ENCODE measurements at places on chromosomes 1 and 21.

GRCh38 chr1:93744299-93744988 lies 62.8 kb upstream of the BCAR3 start:
- DNase-seq = no peak

GRCh38 chr1:196661345-196661744 lies 9.5 kb downstream of the CFH start:
- DNase-seq = no peak

DNA sequence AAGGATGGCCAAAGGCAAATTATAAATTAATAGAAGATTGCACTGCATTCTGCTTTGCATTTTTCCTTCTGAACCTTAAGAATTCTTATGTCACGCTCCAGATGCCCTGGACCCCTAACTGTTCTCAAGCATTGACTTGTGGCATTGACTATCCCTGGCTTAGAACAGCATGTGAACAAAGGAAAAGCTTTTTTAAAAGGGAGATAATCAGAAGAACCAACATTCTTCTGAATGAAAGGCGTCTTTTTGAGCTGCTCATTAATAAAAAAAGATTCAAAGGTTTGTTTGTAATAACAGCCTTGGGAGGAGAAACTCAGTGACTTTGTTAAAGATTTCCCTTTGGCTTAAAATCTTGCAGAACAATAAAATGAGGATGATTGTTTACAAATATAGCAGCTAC lies 105.5 kb downstream of the TNNI3K start:
- DNase-seq = no peak

DNA sequence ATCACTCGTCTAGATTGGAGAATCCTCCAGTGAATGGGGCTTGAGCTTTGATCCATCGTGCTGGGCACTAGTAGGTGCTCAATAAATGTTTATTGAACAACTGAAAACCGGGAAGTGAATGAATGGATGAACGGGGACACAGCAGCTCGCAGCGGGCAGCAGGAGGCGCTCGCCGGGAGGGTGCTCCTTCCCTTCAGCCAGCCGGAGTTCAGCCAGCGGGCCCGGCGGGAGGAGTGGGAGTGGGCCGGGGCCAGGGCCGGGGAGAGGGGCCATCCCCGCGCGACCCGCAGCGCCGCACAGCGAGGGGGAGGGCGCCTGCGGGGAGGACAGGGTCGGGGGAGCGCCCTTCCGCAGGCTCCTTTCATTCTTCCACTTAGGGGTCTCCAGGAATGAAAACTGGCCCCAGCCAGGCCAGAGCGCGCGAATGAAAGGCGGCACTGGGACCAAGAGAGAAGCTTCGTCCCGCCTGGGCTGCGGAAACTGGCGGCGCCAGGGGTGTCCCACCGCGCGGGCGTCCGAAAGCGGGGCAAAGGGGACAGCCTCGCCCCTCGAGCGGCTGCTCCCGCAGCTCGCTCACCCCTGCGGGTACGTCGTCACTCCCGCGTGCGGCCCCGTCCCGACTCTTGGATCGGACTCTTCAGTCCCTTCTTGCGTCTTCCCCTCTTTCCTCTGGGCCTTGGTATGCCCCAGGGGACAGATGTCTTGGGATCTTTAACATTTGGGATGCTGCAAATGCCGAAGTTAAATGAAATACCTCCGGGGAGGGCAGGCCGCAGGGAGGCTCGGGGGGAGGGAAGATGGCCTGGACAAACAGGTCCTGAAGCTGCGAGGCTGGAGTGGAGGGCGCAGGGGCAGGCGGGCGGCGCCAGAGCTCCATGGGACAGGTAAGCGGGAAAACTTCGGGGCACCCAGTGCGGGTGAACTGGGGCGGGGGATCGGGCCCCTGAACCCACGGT lies 3.6 kb upstream of the INAVA start:
- peak; percentile 59 for DNase-seq

DNA sequence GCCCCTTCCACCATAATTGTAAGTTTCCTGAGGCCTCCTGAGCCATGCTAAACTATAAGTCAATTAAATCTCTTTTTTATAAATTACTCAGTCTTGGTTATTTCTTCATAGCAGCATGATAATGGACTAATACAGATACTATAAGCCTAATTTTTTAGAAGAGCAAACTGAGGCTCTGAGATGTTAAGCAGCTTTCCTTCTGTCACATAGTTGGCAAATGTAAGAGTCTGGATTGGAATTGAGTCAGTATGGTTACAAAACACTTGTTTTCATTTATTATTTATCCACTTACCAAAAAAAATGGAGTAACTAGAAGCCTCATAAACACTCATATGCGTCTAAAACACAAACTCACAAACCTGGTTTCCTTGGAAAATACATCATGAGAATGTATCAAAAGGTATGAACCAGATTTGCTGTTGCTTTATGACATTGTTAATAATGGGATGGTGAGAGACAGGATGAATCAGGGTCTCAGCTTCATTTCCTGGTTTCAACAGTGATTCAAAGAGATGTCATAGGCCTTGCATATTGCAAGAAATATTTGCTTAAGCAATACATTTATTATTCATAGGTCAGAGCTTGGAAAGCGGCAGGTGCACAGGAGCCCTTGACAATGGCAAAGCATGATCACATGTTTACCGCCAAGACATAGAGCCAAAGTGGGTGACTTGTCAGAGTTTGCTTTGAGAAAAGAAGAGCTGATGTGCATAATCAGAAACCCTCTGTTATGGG lies 221.5 kb downstream of the GRIK1 start:
- peak; percentile 62 for DNase-seq

GRCh38 chr1:117177376-117177775 lies 33.4 kb downstream of the VTCN1 start:
- DNase-seq = no peak

DNA sequence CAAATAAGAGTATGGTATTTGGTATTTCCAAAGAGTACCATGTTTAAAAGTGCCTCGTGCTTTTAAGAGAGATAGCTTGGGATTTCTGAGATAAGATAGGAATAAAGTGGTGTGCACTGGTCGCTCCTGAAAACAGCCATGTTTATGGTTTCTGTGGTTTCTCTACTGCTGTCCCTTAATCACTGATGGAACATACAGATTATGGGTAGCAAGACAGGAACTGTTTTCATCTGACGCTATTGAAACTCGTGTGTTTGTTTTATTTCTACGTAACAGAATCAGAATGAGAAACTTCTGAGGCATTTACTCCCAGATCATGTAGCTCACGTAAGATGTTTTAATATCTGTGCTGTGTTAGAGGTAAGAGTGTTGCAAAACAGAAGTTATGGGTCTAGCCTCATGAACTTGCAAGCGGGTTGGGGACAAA lies 126.0 kb downstream of the KIAA0319L start:
- no peak for DNase-seq

- DNase-seq = no peak
Observed at GRCh38 chr21:41071258-41072171, 96.4 kb upstream of the BACE2 start.

DNA sequence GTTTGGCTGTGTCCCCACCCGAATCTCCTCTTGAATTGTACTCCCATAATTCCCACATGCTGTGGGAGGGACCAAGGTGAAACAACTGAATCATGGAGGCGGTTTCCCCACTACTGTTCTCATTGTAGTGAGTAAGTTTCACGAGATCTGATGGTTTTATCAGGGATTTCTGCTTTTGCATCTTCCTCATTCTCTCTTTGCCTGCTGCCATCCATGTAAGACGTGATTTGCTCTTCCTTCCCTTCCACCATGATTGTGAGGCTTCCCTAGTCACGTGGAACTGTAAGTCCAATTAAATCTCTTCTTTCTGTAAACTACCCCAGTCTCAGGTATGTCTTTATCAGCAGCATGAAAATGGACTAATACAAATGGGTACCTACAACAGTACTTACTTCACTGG lies 73.5 kb downstream of the PIK3R3 start:
- DNase-seq = no peak

DNA sequence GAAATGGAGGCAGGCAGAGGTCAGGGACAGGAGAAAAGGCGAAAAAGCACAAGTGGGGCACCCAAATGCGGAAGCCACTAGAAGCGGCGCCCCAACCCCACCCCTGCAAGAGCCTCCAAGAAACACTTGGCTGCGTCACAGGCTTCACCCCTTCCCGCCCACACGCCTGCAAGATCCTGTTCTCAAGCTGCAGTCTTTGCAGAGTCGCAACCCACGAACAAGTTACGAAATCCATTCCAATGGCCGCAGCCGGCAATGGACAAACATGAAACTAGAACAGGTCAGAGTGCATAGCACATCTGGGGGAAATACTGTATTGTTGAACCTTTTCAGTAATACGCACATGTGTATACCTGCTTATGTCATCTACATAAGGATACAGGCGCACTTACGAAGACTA lies 103.6 kb downstream of the PSMG1 start:
- DNase-seq = no peak

DNA sequence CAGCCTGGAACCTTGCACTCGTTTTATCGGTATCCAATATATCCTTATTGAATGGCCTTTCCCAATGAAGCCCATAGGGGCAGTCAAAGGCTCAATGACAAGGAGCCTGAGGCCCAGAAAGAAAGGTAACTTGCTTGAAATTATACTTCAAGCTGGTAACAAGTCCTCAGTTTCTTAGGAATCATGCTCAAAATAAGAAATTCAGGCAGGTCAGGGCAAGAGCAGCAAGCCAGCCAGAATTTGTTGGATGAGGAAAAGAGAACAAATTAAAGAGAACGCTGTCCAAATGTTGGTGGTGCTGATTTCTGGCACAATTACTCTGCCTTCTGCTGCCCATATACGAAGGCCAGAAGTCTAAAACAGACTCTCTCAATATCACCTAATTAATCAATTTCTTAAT lies 77.6 kb downstream of the DDX20 start:
- DNase-seq = peak; percentile 3

DNA sequence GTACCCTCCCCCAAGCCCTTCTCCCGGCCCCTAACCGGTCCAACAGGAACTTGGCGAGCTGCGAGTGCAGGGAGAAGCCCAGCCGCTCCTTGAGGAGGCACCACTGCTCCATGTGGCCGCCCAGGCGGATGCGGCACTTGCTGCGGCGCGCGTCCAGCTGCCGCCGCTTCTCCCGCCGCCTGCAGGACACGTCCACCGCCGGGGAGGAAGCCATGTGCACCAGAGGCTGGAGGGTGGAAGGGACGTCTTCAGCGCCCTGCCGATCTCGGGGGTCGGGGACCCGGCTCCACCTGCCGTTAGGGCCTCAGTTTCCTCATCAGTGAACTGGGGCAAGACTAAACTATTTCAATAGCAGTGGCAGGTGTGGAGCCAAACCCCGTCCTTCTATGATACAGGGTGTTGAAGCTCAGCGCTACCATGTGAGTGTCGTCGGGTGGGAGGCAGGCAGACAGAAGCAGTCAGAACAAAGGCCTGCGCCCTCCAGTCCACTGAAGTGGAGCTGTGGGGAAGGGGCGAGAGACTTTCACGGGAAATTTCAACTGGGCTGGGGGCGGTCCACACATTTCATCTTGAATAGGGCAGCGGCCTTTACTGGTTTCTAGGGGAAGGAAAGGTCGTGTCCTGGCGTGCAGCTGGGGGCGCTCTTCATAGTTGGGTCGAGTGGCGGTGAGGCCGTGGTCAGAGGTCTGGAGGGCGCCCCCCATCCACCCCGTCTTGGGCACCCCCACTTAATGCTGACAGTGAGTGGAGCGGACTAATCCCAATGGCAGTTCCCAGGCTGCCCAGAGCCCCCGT lies 592 bp downstream of the ZNF692 start:
- peak; percentile 71 for DNase-seq

- no peak for DNase-seq
Observed at GRCh38 chr1:169970114-169970513, 76.4 kb upstream of the SCYL3 start.

- no peak for DNase-seq
Observed at GRCh38 chr1:43563876-43564539, 33.3 kb downstream of the PTPRF start.

DNA sequence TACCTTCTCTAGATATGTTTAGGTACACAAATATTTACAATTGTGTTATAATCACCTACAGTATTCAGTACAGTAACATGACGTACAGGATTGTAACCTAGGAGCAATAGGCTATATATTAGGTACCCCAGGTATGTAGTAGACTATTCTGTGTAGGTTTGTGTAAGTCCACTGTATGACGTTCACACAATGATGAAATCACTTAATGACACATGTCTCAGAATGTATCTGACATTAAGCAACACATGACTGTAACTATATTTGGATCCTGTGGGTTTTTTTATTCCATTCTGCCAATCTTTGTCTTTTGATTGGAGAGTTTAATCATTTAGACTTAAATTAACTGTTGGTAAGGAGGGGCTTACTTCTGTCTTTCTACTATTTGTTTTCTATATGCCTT lies 52.1 kb downstream of the STYXL2 start:
- DNase-seq = no peak

Measured in LHCN-M2 (cell line).